CD14-positive monocyte (primary cell): ENCODE measurements at places on chromosomes 4 and X. TPM values are rescaled to one million over a fixed set of nuclear protein-coding genes. Genes with fewer than 3 reads are reported as not detected.

DNA sequence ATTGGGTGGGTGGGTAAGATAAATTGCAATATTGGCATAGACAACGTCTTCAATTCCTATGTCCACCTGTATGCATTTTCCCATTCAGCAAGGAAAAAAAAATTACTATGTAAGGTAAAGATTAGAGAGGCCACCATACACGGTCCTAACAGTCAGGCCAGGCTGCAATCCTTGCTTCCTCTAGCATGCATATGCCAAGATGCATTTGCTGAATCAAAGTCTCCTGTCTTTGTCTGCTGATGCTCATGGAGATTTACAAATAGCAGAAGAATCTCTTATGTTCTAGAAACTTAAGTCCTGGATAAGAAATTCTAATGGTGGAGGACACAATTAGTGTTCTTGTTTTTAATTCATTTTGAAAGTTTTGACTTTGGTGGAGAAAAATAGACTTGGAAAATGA, 206.8 kb downstream of the PDGFC start:
- no peak for DNase-seq
- no peaks in the 10 kb centered on the region for H3K36me3 ChIP-seq
- H3K27ac ChIP-seq, result no peak overlapping the region
- H3K27me3 ChIP-seq, result no peaks in the 10 kb centered on the region

GRCh38 chr4:118180776-118181175, 146.5 kb downstream of the NDST3 start:
- no peak for DNase-seq
- no peaks in the 10 kb centered on the region for H3K27me3 ChIP-seq
- H3K4me1 ChIP-seq, result no peaks in the 10 kb centered on the region

The SPP1 gene
- 0.08 and 0.11 TPM in 2 replicates for polyA plus RNA-seq

The ZNF330 gene
- polyA plus RNA-seq, result 27.7 TPM

GRCh38 chr4:101328063-101328602, 19.2 kb downstream of the PPP3CA start:
- no peaks in the 10 kb centered on the region for H3K27me3 ChIP-seq
- H3K27ac ChIP-seq, result no peak overlapping the region
- H3K4me3 ChIP-seq, result no peak overlapping the region
- no peak for DNase-seq
